ENCODE measurements at places on chromosomes 3 and 15. TPM values are rescaled to one million over a fixed set of nuclear protein-coding genes. Genes with fewer than 3 reads are reported as not detected.

Gene AADACL2
- not detected for total RNA-seq

GRCh38 chr3:58564456-58565160 lies 12.6 kb downstream of the FAM107A start:
- H3K27me3 ChIP-seq, result no peaks in the 10 kb centered on the region
- no peaks in the 10 kb centered on the region for H3K4me1 ChIP-seq
- no peak for DNase-seq
- no peak overlapping the region for H3K27ac ChIP-seq
- H3K4me3 ChIP-seq, result no peak overlapping the region

Gene IMPG2
- 0.20 TPM for total RNA-seq

- no peaks in the 10 kb centered on the region for H3K36me3 ChIP-seq
- H3K4me1 ChIP-seq, result peaks cover 8% of the 10 kb centered on the region
- H3K27ac ChIP-seq, result no peak overlapping the region
- H3K27me3 ChIP-seq, result no peaks in the 10 kb centered on the region
Observed at GRCh38 chr15:90362936-90363212, 10.8 kb downstream of the ZNF774 start.

DNA sequence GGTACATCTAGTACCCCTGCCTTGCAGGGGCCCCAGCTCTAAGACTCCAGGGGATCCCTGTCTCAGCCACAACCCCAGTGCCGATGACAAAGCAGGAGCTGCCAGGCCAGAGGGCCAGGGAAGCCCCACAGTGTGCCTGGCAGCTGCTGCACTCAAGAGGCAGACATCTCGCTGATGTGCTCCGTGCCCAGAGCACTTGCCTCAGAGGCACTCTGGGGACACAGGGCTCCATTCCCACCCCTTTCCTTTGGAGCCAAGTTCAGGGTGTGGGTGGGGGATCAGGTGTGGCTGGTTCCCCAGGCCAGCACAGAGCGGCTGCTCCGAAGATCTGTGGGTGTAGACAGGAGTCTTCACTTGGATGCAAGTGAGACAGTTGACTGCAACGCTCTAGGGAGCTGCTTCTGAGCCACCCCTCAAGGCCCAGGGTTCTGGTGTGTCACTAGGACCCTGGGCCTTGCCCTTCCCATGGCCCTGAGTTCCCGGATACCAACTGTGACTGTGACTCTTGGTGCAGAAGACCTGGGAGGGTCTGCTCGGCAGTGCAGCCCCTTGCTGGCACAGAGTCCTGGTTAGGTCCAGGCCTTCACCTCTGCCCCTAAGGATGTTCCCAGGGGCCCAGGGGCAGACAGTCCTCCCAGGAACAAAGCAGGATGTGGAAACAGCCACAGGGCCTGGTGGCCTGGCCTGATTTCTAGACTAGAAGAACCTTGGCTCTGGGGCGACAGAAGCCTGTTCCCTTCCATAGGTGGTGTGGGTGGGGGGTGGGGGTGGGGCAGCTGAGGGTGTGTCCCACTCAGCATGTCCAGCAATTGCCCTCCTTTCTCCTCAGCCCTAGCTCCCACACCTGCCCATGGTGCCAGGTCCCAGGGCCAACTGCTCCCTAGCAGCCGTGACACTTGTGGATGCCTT lies 2.5 kb downstream of the NT5DC2 start:
- H3K4me1 ChIP-seq, result peaks cover 33% of the 10 kb centered on the region
- no peaks in the 10 kb centered on the region for H3K27me3 ChIP-seq
- DNase-seq, result no peak
- H3K36me3 ChIP-seq, result peaks cover 14% of the 10 kb centered on the region

- H3K27ac ChIP-seq, result no peak overlapping the region
- no peak for DNase-seq
- no peaks in the 10 kb centered on the region for H3K4me1 ChIP-seq
Observed at GRCh38 chr3:183189641-183190040, 27.1 kb upstream of the LAMP3 start.

DNA sequence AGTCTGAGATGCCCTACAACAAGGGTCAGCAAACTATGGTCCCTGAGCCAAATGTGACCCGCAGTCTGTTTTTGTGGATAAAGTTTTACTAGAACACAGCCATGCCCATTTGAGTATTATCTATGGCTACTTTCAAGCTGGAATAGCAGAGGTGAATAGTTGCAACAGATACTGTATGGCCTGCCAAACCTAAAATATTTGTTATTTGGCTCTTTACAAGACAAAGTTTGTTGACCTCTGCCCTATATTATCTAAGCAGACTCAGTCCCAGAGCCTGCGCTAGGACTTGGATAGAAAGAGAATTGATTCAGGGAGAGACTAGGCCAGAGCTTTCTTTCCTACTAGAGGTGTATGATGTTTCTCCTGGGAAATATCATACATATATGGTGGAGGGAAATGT lies 81.7 kb upstream of the NMNAT3 start:
- no peak overlapping the region for H3K27ac ChIP-seq
- H3K4me3 ChIP-seq, result no peak overlapping the region
- no peaks in the 10 kb centered on the region for H3K27me3 ChIP-seq
- H3K4me1 ChIP-seq, result no peaks in the 10 kb centered on the region
- DNase-seq, result no peak
- H3K36me3 ChIP-seq, result no peaks in the 10 kb centered on the region

Measured in HCT116 (cell line).